BJ (cell line): ENCODE measurements at places on chromosomes 11 and 22. TPM values are rescaled to one million over a fixed set of nuclear protein-coding genes. Genes with fewer than 3 reads are reported as not detected.

GRCh38 chr11:12803086-12803826 is 129.0 kb downstream of the TEAD1 start:
- no peak for DNase-seq

GRCh38 chr11:85912414-85912813 is 57.2 kb downstream of the CCDC83 start:
- no peak for DNase-seq

- no peak for DNase-seq
Measured at GRCh38 chr11:106950067-106950491, 68.2 kb downstream of the GUCY1A2 start.

- no peak for DNase-seq
Measured at GRCh38 chr11:27976262-27976661, 131.7 kb downstream of the KIF18A start.

DNA sequence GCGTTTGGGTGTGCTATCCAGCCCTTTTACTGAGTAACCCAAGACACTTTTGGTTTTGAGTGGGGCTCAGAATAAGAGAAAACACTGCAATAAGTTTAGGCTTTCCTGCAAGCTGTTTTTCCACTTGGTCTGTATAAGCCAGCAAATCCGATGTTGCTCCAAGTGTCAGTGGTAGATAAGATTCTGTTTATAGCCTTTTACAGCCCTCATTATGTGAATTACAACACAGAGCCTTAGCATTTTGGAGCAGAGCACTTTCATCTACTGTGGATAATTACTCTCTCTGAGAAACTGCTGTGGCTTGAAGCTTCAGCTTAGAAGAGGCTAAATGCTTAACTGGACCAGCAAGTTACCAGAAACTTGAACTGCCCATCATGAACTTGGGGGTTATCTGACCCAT is 601.1 kb downstream of the JRKL start:
- no peak for DNase-seq

- no peak for DNase-seq
Measured at GRCh38 chr11:64343767-64344559, 4.0 kb downstream of the CCDC88B start.

GRCh38 chr22:25997886-25998775 is 171.1 kb upstream of the SEZ6L start:
- DNase-seq = no peak

- DNase-seq = no peak
Measured at GRCh38 chr22:43412808-43413795, 1.3 kb downstream of the MPPED1 start.

DNA sequence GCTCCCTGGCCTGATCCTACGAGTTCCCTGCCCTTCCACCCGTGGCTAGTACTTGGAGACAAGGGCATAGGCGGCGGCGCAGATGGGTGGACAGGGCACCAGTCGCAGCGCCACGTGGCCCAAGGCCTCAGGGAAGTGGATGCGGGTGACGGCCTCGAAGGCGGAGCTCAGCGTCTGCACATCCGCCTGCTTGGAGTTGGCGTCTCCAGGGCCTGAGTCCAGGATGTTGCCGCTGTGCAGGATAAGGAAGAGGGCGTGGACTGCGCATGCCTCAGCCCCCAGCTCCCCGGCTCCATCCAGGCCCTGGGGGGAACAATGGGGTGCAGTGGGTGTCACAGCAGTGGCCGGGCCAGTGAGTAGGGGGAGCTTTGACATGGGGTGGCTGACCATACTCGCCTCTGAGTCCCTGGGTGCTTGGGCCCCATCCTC is 6.6 kb downstream of the PITPNM1 start:
- no peak for DNase-seq

Gene DRAP1
- polyA plus RNA-seq = 137 and 141 TPM in 2 replicates

Gene ANO1
- 0.10 TPM in 1 of 2 replicates, not detected in the other for polyA plus RNA-seq

Gene TCN2
- 9.1 and 15.8 TPM in 2 replicates for polyA plus RNA-seq
